ENCODE measurements at places on chromosomes 2 and 18.

GRCh38 chr18:12838178-12838634 is 45.8 kb downstream of the PTPN2 start:
- DNase-seq = peak; percentile 86

DNA sequence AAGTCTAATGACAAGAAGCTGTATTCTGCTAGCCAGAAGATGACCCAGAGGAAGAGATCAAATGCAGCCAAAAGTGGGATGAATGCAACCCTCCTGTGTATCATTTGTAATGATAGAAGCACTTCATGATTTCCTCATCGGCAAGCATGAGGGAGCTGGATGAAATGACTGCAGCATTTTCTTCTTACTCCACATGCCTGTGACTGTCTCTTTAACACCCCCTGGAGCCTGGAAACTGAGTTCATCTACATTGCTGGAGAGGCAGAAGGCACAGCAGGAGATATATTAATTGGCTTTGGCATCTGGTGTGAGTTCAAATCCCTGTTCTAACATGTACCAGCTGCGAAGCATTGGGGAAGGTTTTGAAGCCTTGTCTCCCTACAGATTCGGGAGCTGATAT is 37.7 kb downstream of the ID2 start:
- DNase-seq = peak; percentile 39

- no peak for DNase-seq
Measured at GRCh38 chr2:73877071-73877802, 15.6 kb upstream of the ACTG2 start.

DNA sequence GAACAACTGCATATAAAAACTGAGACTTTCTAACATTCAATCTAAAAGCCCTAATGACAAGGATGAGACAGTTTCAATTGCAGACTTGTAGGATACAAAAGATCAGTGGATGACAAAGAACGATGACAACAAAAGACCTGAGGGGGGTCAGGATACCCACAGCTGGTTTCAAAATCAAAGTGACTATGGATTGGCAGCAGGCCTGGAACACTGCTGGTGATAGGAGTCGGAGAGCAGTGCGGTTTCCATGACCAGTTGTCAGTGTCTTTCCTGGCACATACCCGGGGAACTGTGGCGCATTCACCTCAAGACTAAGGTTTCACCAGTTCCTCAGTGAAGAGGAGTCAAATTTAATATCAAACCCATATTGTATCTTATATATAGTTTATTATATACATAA is 42.0 kb downstream of the EHD3 start:
- DNase-seq = no peak

DNA sequence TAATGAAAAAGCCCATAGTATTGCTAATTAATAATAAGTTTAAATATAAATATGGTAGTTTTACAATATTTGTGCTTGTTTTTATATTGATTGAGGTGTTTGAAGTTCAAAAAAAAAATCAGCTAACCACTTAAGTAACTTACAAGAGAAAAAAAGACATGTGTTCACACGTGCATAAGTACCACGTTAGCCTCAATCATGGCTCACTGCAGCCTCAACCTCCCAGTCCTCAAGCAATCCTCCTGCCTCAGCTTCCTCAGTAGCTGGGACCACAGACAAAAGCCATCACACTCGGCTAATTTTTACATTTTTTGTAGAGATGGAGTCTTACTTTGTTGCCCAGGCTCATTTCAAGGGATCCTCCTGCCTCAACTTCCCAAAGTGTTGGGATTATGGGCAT is 19.4 kb downstream of the MGAT4A start:
- no peak for DNase-seq

DNA sequence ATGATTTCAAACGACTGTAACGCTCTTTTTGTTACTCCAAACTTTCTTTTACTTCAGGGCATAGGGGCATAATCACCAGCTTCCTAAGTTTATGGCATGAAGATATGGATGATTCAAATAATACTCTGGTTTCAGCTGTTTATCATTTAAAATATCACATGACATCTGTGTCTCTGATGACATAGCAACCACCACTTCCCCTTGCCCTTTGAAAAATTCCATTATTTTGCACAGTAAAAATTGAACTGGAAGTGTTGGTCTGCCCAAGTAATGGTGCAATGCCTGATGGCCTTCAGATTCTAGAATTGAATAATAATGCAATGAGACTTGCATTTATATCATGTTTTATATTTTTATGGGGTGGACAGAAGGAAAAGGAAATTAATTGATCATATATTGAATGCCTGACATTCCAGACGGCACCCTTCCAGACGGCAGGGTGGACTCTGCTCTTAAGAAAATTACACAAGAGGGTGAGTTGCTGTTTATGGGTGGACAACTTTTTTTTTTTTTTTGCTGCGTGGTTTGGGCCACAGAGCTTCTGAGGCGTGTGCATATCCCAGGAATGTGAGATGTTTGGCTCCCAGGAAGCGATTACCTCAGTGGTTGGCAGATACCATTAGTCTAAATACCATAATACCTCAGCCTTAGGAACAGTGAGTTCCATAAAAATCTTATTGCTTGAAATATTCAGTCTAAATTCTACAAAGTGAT is 101.7 kb upstream of the ZNF521 start:
- DNase-seq = peak; percentile 39

- no peak for DNase-seq
Measured at GRCh38 chr2:186255823-186256222, 230.2 kb upstream of the ZC3H15 start.

DNA sequence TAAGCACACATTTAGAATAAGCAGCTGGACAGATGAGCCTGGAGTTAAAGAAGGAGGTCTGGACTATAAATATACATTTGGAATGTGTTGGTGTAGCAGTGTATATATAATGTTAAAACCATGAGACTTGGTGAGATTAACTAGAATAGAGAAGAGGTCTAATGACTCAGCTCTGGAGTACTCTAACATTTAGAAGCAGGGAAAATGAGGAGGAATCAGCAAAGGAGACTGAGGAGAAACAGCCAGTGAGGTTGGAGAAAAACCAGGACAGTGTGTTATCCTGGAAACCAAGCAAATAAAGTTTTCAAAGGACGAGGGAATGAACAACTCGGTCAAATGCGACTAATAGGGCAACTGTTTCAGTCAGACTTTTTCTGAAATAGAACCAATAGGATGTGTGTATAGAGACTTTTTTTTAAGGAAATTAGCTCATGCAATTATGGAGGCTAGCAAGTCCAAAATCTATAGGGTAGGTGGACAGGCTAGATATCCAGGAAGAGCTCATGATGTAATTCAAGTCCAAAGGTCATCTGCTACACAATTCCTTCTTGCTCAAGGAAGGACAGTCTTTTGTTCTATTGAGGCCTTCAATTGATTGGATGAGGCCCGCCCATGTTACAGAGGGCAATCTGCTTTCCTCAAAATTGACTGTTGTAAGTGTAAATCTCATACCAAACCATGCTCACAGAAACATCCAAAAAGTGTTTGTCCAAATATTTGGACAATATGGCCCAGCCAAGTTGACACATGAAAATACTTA is 10.8 kb upstream of the SESTD1 start:
- DNase-seq = peak; percentile 54

DNA sequence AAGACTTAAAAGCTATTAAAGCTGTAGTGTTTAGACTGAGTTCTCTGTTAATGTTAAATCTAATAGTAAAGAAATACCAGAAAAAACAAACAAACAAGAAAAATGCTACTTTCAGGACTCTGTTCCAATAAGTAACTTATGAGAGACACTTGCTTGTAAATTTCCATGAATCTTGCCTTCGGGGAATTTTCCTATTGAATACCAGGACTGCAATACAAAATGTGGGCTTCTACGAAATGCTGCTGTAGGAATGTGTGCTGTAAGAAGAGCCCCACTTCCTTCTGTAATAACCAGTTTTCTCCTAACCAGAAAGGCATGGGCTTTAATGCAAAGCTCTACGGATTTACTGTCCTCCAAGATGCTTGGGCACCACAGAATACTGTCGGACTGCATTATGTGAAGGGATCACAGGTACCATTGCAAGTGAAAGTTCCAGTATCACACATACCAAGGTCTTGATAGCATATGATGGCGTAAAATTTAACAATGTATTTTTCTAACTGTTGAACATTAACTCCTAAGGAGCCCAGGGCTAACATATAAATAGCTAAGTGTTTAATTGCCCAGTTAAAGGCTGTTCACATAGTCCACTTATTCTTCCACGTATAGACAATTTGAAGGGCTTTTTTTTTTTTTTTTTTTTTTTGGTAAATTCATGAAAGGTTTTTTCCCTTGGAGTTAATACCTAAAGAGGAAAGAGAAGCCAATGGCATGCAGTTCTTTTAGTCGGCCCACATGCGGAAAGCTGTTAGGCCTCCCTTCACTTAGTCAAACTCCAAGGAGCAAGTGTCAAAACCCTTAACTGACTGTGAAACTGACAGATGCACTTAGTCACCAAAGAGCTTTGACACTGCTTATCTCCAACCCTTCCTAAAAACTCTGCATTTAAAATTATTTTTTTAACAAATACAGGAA is 564.0 kb upstream of the POU3F3 start:
- no peak for DNase-seq

DNA sequence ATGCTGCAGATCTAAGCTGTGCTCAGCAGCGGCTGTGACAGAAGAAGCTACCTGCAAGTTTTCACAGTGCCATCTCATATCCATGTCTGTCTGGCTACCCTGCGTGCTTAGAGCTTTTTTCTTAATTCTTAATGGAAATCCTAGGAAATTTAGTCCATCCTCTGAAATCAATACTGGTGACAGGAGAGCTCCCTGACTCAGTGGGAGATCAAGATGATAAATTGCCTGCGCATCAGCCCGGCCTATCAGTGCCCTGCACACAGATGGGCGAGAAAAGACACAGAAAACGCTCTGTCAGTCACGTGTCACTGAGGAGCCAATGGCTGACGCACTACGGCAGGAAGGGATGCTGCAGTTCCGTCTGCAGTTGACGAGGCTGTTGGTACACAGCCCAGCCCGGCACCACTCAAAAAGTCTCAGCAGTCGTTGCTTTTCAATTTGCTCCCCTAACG is 819.6 kb upstream of the FSHR start:
- peak; percentile 83 for DNase-seq

DNA sequence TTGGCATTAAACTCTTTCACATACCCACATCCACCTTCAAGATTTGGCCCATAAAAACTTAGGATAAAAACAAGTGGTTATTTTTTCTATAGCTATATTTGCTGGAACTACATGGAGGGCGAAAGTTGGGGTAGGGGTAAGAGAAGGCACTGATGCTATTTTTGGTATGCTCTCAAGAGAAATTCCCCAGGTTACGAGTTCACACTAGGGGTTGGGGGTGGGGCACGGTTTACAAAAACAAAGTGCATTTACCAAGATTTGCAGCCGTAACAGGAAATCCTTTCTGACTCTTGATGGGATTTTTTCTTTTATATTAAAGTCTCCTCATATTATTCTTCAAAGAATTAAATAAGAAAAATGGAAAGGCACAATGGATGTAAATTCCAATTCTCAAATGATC is 6.8 kb downstream of the SERPINE2 start:
- no peak for DNase-seq

- DNase-seq = no peak
Measured at GRCh38 chr2:4635289-4635688, 931.9 kb downstream of the DCDC2C start.

- DNase-seq = peak; percentile 88
Measured at GRCh38 chr2:27255660-27256059, 7.2 kb downstream of the SLC30A3 start.

Data from fibroblast of skin of back (primary cell).